ENCODE measurements at places on chromosomes 12 and 14.

DNA sequence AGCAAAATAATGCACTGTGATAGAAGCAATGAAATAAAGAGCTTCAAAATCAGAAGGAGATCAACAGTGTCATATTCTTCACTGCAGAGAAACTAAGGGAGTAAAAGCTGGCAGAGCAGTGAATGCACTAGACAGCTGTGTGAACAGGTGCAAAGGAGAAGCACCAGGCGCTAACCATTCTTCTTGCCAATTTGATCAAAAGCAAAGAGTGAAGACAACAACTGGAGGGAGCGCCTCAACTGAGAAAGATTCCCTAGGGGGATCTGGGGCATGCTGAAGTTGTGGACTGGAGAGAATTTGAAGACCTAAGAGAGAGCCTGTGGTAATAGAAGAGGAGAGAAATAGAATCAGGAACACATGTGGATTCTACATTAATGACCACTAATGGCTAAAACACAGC, 50.4 kb upstream of the OVCH1 start:
- no peak for DNase-seq

GRCh38 chr14:75811136-75811829, 150.2 kb downstream of the TTLL5 start:
- DNase-seq, result no peak

- no peak for DNase-seq
These were observed at the start of gene JAG2 for GRCh38 chr14:105168496-105168978. TSS of gene JAG2 (minus strand) at chr14:105168776. CDS start at chr14:105168420, 356 bp downstream.

- no peak for DNase-seq
These were observed 23.3 kb downstream of the LRTM2 start for GRCh38 chr12:1843641-1844005.

- DNase-seq, result no peak
These were observed 83.1 kb downstream of the KCNMB4 start for GRCh38 chr12:70449074-70449752.

GRCh38 chr12:5507401-5507935, 75.6 kb downstream of the NTF3 start:
- DNase-seq, result no peak

DNA sequence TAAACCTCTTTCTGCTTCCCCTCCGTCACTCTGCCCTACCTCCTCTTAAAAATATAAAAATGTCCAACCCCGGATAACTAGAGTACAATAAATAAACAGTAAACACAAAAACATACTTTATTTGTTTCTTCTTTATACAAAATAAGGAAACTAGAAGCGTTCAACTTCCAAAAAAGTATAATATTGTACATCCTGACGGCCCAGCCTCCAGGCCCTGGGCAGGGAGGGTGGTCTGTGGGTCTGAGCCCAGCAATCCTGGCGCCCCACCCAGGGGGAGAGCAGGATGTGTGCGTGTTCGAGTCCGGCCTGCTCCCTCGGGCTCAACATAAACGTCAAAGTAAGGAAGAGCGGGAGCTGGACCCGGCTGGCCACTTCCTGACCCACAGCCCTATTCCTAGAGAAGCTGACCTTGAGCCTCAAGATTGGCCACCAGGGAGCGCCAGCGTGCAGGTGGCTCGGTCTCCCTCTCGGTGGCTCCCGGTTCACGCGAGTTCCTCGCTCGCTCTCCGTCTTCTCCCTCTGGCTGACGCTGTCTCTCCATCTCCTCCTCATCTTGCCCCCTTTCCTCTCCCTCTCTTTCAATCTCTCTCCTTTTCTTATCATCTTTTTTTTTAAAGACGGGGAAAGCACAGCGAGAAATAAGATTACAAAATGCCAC, 9.4 kb downstream of the LHX5 start:
- peak; percentile 84 for DNase-seq

DNA sequence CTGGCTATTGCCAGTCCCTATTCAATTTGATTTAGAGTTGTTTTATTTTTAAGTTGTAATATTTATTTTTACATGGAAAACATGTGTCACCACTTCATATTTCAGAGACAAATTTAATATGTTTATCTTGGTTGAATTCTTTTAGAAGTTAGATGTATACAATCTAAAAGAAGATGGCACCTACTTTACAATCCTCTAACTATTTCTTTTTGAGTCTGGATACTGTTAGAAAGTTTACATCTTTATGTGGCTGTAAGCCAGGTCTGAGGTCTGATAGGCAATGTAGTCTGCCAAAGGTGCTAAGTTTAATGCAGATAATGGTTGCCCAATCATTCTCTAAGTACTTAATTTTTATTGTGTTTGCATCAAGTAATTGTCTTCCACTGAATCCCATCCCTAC, 7.2 kb upstream of the LMO3 start:
- no peak for DNase-seq

DNA sequence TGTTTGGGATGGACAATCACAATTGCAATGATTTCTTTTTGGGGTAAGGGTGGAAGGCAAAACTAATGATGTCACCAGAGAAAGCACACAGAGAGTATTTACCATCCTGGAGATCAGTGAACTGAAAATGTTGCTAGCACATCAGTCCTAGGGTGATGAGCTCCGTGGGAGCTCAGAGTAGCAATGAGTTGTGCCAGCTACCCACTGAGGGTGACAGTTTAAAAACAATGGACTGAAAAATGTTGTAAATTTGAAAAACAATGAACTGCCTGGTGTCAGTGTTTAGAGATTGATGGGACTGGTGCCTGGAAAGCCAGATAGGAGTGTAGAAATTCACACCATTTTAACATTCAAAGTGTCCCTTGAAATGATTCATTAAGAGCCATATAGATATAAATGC, 198.5 kb downstream of the ATP23 start:
- DNase-seq, result no peak

DNA sequence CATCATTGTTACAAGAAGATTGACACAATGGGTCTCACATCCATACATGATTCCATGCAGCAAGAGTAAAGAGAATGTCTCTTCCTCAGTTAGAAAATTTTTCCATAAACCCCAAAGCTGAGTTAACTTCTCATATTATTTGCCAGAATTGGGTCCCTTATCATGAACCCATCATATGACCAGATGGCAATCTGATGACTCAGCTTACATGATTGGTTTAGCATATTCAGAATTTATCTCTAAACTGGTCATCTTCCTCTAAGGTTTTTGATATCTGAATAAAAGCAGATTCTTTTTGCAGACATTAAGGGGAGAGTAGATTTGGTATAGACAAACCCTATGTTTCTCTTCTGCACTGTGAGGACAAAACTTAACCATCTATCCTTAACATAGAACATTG, 174.9 kb downstream of the PIK3C2G start:
- no peak for DNase-seq

GRCh38 chr12:63036216-63036973, 101.4 kb upstream of the PPM1H start:
- DNase-seq, result no peak

DNA sequence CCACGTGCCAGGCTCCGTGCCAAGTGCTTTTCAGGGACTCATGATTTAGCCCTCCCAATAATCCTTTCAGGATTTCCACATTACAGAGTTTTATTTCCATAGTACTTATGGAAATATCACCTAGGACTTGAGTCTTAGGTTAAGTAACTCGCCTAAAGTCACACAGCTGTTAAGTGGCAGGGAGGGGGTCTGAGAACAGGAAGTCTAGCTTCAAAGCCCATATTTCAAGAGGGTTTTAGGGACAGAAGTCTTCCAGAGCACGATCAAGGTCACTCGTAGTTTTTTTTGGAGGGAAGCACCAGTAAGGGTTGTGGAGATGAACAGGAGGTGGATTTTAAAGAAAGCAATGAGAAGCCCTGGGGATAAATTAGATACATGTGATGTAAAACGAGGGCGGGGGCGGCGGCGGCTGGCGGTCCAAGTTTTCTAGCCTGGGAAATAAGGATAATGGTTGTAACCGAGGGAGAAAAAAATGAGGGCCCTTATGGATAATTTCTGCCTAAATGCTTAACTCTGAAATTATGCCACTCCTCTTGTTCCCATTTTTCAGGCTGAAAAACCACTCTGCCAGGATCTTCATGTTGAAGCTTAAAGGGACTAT, 192.6 kb upstream of the FOXN3 start:
- no peak for DNase-seq
